ENCODE measurements at places on chromosomes 1 and 21.

DNA sequence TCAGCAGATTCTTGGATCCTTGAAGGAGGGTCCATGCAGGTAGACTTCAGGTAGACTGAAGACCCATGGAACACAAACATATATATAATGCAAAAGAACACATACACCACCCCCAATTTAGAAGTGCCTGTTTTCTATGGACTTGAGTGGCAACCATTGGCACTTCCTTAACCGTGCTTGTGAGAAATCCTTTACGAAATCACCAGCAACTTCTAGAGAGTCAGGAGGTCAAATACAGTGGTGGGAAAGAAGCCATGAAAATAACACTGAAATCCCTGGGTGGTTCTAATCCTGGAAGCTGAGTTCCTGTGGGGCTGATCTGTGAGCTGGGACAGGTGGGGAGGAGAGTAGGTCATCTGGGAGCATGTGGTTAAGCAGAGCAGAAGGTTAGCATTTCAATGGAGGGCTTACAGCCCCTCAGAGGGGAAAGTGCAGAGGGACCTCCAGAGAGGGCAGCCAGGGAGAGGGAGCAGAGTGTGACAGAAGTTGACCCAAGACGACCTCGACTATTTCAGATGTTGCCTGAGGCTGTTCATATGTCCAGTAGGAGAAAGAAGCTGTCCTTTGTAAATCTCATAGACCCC, 13.0 kb upstream of the IL10 start:
- DNase-seq: peak; percentile 16

- DNase-seq: no peak
These were observed 188.4 kb downstream of the RRAGC start for GRCh38 chr1:38671221-38671620.

DNA sequence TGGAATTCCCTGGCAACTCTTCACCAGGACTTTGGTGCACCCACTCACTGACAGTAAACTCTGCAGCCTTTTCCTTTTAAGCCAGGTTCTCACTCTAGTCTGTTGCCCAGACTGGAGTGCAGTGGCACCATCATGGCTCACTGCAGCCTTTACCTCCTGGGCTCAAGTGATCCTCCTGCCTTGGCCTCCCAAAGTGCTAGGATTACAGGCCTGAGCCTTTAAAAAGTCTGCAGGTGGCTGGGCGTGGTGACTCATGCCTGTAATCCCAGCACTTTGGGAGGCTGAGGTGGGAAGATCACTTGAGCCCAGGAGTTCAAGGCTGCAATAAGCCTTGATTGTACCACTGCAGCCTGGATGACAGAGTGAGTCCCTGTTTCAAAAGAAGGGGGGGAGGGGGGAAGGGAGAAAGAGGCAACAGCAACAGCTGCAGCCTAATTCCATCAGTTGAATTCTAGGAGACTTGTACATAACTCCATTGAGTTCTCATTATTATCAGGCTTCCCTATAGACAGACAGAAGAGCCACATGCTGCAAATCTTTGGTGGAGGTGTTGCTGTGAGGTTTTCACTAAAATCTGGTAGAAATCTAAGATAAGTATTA, 8.1 kb upstream of the HNRNPR start:
- DNase-seq: no peak

DNA sequence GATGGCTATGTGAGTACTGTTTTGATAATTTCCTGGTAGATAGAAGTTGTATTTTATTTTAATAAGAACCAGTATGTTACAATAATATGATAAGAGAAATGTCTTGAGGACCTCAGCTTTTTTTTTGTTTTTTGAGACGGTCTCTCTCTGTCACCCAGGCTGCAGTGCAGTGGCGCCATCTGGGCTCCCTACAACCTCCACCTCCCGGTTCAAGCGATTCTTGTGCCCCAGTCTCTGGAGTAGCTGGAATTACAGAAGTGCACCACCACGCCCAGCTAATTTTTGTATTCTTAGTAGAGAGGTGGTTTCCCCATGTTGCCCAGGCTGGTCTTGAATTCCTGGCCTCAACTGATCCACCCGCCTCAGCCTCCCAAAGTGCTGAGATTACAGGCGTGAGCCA, 968.1 kb upstream of the ADGRL4 start:
- no peak for DNase-seq

GRCh38 chr21:45408801-45409261, 3.9 kb downstream of the COL18A1 start:
- DNase-seq: no peak

DNA sequence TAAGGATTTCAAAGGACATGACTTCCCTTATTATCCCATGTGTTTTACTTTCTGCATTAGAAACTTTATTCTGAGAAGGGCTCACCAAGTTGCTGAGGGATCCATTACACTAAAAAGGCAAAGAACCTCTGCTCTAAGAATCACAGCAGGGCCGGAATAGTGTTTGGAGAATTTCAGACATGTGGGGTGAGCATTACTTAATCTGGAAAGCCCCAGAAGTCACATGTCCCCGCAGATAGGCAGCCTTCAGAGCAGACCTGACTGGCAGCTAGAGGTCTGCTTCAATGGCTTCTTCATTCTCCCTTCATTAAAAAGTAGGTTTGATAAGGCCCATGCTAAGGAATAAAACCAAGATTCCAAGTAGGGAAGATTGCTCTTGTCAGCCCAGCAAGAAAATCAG, 52.6 kb upstream of the RBM15 start:
- DNase-seq: no peak

DNA sequence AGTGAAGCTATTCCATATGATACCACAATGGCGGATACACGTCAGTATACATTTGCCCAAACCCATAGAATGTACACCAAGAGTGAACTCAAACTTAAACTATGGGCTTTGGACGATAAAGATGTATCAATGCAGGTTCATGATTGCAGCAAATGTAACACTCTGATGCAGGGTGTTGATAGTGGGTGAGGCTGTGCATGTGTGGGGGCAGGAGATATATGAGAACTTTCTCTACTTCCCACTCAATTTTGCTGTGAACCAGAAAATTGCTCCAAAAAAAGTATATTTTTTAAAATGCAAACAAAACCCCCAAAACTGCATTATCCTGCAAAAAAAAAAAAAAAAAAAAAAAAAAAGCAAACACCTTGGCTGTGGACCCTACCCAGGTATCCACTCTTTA, 3.4 kb downstream of the ATP1A2 start:
- no peak for DNase-seq

GRCh38 chr1:192005976-192006375, 152.3 kb upstream of the RGS18 start:
- no peak for DNase-seq

GRCh38 chr1:30654188-30654587, 69.2 kb downstream of the MATN1 start:
- DNase-seq: no peak

DNA sequence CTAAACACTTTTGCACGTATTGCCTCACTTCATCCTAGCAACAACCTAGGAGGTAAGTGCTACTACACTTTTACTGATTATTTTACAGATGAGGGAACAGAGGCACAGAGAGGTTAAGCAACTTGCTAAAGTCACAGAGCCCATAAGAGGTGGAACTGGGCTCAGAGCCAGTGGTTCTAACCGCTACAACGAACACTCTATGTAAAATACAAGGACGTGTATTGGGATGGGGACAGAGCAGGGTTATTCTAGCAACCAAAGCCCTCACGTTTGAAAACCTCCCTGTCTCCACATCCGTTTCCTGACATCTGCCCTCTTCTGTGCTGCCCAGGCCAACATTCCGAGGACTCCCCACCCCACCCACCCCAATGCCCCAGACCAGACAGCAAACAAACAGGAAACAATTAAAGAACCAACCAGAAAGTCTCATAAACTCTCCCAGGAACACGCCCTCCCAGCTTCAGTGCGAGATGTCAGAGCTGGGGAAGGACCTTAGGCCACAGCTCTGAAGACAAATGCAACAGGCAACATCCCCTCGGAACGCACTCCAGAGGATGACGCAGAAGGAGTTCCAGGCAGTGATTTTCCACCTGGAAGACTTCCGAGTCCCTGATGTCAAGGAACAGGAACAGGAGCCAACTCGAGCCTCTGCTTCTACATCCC, 41.1 kb downstream of the GLIS1 start:
- DNase-seq: no peak

GRCh38 chr1:32801096-32801715, 16.0 kb downstream of the YARS1 start:
- DNase-seq: peak; percentile 40

GRCh38 chr1:190633488-190633887, 155.8 kb upstream of the BRINP3 start:
- DNase-seq: no peak

DNA sequence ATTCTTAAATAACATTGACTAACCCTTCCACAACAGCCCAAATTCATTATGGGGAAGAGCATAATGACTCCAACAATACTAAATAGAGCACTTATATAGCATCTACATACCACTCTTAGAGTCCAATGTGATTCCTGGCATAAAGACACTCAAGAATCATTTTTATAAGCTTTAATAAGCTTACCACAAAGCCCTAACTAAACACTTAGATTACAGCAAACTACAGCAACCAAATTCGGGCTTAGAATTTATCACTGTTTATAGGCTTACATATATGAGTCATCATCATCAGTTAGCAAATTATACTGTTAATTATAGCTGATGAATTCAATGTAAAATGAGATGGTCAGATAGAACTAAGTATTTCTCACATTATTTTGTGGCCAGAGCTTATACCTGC, 7.3 kb downstream of the SCYL3 start:
- no peak for DNase-seq

GRCh38 chr1:23989263-23989662, 9.1 kb upstream of the SRSF10 start:
- no peak for DNase-seq

Measured in activated T-cell treated with anti-CD3 and anti-CD28 coated beads, Interleukin-2, amount 50 U/mL, for 48 hours (primary cell).